ENCODE measurements at places on chromosomes 4 and X. TPM values are rescaled to one million over a fixed set of nuclear protein-coding genes. Genes with fewer than 3 reads are reported as not detected.

The CFI gene
- 0.11 TPM for total RNA-seq

The NPY5R gene
- not detected for total RNA-seq

GRCh38 chr4:58734030-58734674 lies 1624.0 kb upstream of the IGFBP7 start:
- no peak for DNase-seq

- no peak for DNase-seq
Measured at GRCh38 chr4:33780952-33781791, 2463.1 kb downstream of the ARAP2 start.

DNA sequence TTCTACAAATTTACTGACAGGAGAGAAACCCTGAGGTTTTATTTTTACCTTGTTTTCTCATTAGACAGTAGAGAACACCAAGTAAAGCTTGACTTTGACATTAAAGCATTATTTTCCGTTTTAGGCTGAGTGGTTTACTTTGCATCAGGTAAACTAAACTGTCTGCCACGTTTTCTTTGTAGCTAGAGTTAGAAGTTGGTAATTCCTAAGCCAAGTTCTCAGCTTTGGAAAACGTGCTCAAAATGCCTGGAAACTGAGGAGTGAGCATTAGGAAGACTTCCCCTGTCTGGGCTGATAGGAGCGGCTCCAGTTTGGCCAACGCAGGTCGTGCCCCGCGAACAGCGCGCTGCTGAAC lies 819 bp downstream of the PDLIM3 start:
- DNase-seq = no peak

The KDM5C gene
- 91.7 TPM for total RNA-seq

DNA sequence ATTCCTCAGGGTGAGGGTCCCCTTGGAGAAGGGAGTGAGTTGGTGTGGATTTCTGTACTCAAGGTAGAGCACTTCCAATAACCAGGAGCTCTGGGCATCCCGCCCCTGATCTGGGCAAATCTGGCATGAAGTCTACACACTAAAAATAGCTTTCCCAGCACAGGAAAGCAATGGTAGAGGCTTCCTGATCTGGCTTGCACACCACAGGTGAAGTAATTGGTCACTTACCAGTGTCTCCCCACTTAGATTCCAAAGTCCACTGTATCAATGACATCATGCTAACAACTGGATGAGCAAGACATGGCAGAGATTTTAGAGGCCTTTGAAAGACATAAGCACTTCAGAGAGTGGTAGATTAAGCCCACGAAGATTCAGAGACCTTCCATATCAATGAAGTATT lies 17.8 kb upstream of the IDS start:
- no peak for DNase-seq

DNA sequence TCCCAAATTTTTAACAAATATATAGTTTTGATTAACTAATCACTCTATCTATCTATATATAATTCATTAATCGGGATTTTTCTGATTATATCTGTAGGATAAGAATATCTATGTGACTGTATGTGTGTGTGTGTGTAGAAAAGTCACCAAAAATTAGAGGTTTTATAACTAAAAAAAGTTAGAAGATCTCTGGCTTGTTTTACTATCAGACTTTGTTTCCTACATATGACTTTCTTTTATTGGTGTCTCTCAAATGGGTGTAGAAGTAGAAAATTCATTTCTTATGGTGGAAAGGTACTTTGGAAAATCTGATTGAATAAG lies 26.7 kb upstream of the TMPRSS11D start:
- no peak for DNase-seq

DNA sequence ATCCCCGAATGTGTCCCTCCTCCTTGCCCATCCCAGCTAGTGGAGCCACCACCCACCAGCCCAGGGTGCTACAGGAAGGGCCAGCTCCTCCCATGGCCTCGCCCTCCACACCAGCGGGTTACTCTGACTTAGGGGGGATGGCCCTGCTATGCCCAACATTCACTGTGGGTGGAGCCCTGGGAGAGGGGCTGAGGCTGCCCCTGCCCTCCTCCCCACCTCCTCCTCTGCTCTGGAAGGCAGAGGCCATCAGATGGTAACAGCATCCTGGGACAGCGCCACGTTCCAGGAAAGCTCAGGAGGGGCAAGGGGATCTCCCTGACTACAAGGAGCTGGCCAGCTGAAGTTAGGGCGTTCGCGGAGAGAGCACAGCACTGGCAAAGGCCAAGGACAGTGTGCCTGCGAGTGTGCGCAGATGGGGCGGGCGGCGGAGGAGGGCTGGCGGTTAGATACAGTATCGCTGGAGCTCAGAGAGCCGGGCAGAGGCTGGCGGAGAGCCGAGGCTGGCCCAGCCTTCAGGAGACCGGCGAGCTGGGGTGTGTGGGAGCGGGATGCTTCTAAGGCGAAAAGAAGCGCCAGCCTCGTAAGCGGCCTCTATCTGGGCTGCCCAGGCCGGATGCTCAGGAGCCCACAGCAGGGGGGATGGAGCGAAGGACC lies 1.5 kb downstream of the JAKMIP1 start:
- DNase-seq = no peak

DNA sequence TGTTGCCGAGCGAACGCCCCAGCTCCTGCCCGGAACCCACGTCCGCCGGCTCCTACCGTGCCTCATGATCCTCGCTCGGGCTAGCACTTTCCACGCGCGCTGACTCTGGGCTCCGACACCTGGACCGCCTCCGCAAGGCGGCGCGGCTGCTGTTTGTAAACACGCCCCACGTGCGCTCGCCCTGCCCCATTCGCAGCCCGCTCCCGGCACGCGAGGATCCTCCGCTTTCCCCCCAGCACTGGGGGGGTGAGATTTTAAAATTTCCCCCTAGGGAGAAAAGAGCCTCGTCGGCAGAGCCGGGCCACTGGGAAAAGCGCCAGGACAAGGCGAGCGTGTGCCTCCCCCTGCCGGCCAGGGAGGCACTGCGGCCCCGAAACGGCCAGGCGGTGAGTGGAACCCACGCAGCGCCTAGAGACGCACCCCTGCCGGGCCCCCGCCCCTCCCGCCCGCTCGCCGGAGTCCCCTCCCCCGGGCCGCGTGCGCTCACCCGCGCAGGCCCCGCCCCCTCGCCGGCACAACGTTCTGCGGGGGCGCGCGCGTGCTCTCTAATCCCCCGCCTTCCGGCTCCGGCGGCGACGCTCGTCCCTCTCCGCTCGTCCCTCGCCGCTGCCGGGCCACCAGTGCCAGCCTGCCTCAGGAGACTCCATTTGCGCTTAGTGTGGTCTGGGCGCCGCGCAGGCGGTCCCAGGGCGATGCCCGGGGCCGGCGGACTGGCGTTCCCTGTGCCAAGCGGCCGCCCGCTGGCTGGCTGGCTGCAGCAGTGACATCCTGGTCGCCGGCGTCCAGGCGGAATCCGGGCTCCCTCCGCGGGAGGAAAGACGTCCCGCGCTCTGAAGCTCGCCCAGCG lies at the start of gene TIGD2:
TSS of gene TIGD2 (plus strand) at position 548 of the 847 bp plus-strand sequence. CDS start 1,442 bp downstream, outside the sequence.
- DNase-seq = peak; percentile 86

- DNase-seq = no peak
Measured at GRCh38 chr4:109590905-109591304, 30.9 kb downstream of the MCUB start.

The PPEF1 gene
- 0.30 TPM for total RNA-seq

The STPG2 gene
- total RNA-seq = not detected

- no peak for DNase-seq
Measured at GRCh38 chrX:16612257-16612897, 37.6 kb upstream of the S100G start.

DNA sequence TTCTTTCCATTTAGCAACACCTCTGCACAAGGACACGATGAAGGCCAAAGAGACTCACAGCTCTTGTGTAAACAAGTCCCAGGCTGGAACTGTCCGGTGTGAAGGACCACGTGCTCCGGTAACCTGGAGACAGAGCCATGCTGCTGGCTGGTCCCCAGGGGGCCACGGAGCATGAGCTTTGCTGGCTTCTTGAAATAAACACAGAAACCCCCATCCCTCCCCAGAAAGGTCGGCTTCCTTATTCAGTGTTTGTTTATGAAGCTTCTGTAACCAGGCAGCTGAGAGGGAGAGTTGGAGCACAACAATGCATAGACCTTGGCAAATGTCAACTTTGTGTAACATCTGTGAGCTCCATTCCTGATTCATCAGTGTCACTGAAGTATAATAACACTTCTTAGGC lies 109.4 kb downstream of the GPR143 start:
- DNase-seq = no peak

- no peak for DNase-seq
Measured at GRCh38 chr4:33381816-33382215, 2661.6 kb downstream of the PCDH7 start.

All from activated T-cell treated with anti-CD3 and anti-CD28 coated beads, Interleukin-2, amount 50 U/mL, for 4 hours (primary cell).